ENCODE measurements at places on chromosomes 7 and 10.
A peak's percentile ranks its signal among the peaks of the same experiment; 100 is the strongest.

DNA sequence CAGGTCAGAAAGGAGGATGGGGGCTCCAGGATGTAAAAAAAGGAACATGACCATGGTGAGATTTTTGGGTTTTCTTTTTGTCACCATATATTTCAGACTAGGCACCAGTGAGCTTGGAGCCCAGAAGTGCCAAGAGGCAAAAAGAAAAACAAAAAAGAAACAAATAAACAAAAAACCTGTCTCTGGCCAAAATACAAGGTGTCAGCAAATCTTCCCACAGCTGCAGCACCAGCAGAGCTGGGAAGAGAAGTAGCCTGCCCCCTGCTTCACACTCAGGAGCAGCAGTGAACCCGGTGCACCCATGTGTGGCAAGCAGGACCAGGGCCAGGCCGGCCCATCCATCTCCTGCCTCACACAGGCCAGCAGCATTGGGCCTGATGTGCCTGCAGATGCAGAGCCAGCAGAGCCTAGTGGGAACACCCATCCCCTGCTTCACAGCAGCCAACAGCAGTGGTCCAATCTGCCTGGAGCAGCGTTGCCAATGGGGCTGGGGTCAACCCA is 34.7 kb upstream of the C10orf71 start:
- DNase-seq: no peak

GRCh38 chr7:143258831-143259230 is 4.4 kb upstream of the GSTK1 start:
- no peak for DNase-seq

- no peak for DNase-seq
Measured at GRCh38 chr7:144936314-144936713, 100.5 kb upstream of the TPK1 start.

GRCh38 chr10:31808258-31809218 is 120.1 kb downstream of the ARHGAP12 start:
- peak; percentile 31 for DNase-seq

GRCh38 chr10:66353422-66353821 is 572.4 kb upstream of the LRRTM3 start:
- no peak for DNase-seq

DNA sequence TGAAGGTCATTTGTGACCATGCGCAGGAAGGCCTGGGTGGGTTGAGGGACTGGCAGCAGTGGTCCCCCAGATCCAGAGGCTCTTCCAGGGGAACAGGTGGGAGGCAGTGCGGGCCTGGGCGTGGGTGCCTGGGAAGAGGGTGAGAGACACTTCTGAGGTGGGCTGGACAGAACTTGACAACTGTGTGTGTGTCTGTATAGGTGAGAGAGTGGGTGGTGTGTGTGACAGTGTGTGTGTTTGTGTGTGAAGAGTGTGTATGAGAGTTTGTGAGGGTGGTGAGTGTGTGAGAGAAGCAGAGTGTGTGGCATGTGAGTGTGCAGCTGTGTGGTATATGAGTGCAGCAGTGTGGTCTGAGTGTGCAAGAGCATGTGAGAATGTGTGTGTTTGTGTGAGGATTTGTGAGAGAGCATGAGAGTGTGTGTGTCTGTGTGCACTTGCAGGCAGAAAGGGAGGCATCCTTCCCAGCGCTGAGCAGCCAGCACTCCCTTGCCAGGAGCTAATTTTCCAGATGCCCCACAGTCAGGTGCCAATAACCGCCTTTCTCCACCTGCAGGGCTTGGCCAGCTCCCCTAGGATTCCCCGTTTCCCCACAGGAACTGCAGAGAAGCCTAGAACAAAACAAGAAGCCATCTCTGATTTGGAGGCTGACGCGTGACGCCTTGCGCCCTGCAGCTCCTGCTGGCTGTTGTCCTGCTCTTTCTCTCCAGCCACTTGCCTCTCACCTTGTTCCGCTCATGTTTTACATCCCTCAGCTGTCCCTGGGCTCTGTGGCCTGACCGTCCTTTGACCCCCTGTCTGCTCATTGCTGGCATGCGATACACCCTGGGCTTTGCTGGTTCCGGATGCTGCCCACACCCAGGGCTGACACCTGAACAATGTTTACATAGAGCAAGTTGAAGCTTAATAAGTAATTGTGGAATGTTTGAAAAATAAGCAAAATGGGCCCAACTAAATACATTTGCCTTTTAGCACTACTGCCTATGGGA is 88.0 kb downstream of the TMEM178B start:
- DNase-seq: peak; percentile 78

DNA sequence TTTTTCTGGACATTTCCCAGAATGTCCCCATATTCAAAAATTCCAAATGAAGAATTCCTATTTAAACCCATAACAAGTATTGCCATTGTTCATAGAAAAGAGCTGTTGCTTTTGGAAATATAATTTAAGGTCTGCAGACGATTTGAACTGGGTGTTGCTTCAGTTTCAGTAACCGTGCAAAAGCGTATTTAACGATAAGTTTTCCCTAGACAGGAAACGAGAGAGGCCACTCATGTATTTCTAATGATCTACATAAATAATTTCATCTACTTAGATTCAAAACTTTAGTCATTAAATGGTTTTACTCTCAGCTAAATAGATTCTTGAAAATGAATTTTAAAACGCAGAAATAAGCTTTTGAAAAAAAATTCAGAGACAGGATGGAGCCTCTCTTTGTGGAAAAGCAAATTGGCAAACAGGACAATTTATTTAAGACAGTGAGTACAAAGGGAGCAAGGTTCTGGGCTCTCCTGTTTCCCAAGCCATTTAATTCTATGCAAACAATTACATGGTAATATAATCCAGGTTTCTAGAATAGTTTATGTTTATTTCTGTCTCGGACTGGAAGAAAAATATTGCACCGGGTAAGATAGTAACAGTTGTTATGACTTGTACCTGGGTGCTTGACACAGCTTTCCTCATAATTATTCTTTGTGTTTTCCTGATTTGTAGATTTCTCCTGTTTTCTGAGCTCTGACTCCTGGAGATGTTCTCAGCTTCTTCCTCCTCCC is 263.0 kb downstream of the BAMBI start:
- no peak for DNase-seq

DNA sequence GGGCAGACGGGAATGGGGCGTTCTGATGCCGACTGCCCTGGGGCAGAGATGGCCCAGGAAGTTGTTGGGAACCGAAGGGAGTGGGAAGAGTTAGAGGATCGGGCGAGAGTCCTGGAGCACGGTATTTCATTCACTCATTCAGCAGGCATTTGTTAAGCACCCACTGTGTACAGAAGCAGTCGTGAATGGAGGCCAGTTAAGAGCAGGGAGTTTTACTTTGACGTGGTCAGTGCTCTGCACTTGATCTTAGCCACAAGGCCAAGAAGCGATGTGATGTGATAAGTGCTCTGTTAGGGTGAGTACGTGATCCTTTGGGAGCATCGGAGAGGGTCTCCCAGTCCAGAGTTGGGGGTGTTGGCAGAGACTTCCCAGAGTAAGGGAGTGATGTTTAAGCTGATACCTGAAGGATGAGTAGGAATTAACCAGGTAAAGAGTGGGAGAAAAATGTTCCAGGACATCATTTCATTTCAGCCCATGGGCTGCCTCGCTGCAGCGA is 890 bp downstream of the ZFYVE27 start:
- no peak for DNase-seq

GRCh38 chr10:86182150-86182549 is 184.4 kb downstream of the GRID1 start:
- DNase-seq: peak; percentile 23

DNA sequence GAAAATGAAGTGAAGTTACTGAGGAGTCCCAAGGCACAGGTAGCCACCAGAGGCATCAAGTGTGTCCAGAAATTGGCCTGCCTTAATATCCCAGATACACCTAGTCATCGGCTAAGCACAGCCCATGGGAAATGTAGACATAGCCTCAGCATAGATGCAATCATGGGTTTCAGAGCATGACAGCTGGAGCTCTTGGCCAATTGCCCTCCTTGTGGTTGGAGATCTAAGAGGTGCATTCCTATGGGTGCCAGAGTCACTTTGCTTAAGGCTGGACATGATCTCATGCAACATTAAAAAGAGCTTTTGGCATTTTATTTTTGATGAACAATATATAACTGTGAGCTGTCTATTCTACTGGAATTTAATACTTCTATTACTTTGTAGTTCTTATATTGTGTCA is 758.0 kb upstream of the LRRTM3 start:
- DNase-seq: no peak

- DNase-seq: peak; percentile 81
Measured at GRCh38 chr7:128112781-128113221, 81.6 kb upstream of the LRRC4 start.
